Astrocyte of the hippocampus (primary cell): ENCODE measurements at places on chromosomes 6 and 20.

GRCh38 chr6:5556011-5556410, 294.7 kb downstream of the FARS2 start:
- no peak for DNase-seq

- peak; percentile 36 for DNase-seq
Observed at GRCh38 chr20:35146299-35146919, 727 bp downstream of the EDEM2 start.

DNA sequence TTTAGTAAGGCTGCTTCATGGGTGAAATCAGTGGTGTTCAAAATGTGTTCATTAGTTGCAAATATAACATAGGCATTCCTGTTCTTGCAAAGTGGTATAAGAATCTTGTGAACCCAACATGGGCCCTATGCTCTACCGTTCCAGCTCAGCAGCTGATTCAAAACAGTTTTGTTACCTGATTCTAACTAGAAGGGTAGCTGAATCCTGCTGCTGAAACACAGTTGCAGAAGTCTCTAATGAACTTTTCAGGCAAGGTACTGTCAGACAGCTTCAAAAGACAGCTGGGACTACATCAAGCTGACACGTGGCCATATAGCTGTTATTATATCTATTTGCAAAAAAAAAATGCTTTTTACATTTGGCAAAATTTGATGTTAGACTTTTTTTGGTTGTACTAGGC, 22.7 kb downstream of the THEMIS start:
- no peak for DNase-seq

GRCh38 chr6:24188578-24189080, 62.6 kb downstream of the NRSN1 start:
- no peak for DNase-seq

DNA sequence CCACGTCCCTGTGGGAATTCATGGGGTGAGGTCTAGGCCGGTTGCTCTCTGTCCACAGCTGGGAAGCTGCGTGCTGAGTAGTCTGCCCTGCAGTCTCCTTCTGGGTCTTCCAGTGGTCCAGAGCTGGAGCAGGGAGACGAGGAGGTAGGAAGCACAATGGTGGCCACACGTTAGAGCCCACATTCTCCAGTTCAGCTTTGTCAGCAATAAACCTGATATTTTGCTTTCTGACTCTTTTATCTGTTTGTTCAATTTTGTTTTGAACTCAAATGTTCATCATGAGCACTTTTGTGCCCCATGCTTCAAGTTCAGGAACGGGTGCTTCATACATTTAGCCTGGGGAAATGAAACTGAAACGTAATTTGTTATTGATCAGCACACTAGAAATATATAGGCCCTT, 21.3 kb downstream of the FNDC1 start:
- no peak for DNase-seq

GRCh38 chr20:31862506-31862905, 7.8 kb downstream of the DUSP15 start:
- DNase-seq: no peak

DNA sequence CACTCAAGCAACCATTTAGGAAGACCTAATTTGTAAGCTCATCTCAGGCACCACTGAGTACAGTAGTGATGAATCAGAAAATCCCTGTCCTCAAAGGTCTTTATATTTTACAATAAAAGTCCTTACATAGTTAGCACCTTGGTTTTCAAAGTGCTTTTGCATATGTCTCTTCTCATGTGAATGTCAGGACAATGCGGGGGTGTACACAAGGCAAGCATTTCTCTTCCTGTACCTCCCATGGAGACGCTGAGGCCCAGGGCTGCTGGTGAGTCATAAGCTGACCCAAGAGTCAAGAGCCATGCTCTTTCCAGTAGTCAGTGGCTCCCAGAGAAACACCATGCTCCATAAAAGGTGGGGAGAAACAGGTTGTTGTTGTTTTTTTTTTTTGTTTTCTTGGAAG, 174.0 kb downstream of the GJA10 start:
- peak; percentile 59 for DNase-seq

GRCh38 chr6:36839749-36840431, 646 bp upstream of the CPNE5 start:
- peak; percentile 66 for DNase-seq

- no peak for DNase-seq
Observed at GRCh38 chr6:126667071-126667470, 327.2 kb downstream of the CENPW start.

- DNase-seq: peak; percentile 91
Observed at GRCh38 chr6:43075670-43076463, at the start of gene PTK7. Gene PTK7 (plus strand): TSS chr6:43076314. CDS start chr6:43076489, 175 bp downstream.

DNA sequence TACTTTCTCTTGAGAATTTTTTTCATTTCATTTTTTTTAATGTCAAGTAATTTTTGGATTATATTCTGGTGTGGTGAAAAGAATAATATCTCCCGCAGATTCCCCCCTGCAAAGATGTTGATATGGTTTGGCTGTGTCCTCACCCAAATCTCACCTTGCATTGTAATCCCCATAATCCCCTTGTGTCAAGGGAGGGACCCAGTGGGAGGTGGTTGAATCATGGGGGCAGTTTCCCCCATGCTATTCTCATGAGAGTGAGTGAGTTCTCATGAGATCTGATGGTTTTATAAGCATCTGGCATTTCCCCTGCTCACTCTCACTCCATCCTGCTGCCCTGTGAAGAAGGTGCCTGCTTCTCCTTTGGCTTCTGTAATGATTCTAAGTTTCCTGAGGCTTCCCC, 58.7 kb upstream of the PMEPA1 start:
- DNase-seq: no peak

DNA sequence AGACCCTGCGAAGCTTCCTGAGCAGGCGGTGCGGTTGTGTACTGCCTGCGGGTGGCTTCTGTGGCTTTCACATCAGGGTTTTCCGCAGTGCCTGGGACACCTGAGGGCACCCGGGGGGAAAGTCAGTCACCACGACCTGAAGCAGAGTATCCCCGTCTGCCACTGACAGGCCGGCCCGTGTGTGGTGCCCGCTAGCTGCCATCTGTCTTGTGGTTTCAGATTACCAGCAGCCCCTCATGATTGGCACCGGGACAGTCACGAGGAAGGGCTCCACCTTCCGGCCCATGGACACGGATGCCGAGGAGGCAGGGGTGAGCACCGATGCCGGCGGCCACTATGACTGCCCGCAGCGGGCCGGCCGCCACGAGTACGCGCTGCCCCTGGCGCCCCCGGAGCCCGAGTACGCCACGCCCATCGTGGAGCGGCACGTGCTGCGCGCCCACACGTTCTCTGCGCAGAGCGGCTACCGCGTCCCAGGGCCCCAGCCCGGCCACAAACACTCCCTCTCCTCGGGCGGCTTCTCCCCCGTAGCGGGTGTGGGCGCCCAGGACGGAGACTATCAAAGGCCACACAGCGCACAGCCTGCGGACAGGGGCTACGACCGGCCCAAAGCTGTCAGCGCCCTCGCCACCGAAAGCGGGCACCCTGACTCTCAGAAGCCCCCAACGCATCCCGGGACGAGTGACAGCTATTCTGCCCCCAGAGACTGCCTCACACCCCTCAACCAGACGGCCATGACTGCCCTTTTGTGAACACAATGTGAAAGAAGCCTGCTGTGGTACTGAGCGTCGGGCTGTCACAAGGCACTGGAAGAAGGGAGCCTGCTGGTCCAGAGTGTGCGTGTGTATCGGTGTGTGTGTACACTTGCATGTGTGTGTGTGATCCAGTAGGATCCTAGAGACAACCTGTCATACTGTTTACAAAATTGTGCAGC, 54.4 kb downstream of the GOPC start:
- DNase-seq: peak; percentile 82
